WERI-Rb-1 (cell line): ENCODE measurements at places on chromosomes 4 and X.

- no peak for DNase-seq
Observed at GRCh38 chr4:167088115-167088514, 146.2 kb downstream of the SPOCK3 start.

- DNase-seq, result no peak
Observed at GRCh38 chr4:39043861-39044363, 11.7 kb upstream of the TMEM156 start.

GRCh38 chr4:80073473-80074008 is 512 bp upstream of the ANTXR2 start:
- DNase-seq, result no peak

DNA sequence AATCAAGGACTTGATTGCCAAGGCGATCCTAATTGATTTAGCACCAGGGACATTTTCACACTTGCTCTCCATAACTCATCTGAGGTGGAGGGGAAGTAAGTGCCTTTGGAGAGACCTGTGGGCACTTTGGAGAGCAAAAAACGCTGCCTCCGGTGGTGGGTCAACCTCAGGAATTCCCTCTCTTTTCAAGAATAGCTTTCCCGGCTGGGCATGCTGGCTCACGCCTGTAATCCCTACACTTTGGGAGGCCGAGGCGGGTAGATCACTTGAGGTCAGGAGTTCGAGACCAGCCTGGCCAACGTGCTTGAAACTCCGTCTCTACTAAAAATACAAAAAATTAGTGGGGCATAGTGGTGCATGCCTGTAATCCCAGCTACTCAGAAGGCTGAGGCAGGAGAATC is 49.2 kb downstream of the PRPS1 start:
- no peak for DNase-seq

DNA sequence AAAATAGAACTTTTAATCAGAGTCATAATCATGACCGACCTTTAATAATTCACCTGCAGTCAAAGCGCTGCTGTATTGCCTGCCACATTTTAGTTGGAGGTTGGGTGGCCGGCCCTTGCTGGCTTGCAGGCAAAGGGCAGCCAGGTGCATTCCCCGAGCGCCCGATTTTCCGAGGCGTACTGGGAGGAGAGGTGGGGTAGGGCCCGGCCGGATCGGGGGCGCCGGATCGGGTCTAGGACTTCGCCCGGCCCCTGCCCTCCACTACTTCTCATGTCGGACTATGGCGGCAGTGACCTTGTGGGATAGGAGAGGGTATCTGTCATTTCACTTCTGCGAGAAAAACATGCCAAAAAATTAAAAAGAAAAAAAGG is 2.5 kb upstream of the RS1 start:
- no peak for DNase-seq

- no peak for DNase-seq
Observed at GRCh38 chrX:24465532-24465865, 413 bp downstream of the PDK3 start.

DNA sequence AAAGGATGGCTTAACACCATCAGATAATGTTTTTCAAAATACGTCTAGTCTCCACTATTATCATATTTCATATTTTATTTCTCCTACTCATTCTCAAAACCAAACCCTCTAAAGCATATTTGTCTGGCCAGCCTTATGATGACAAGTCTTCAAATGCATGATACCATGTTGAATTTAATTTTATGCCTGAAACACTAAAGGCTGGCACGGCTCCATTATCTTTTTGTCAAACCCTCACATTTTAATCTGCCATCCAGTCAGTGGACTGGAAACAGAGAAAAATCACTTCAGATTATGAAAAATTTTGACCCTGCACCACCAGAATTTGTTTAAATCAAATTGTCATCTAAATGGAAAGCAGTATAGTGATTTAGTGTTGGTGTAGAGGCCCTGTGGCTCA is 42.9 kb downstream of the SCD5 start:
- no peak for DNase-seq

DNA sequence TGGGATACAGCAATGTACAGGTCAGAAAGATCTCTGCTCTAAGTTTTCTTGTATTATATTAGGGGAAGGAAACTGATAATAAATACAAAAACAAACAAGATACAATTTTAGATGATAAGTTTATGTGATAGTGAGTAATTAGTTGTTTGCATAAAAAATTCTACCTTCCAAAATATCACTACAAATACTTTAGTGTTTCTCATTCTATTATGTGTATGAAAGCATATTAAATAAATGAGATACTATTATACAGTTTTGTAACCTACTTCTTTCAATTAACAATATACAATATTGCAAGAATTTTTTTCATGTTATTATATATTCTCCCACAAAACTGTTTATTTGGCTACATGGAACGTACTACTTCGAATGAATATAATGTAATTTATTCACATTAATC is 4.2 kb upstream of the FGF2 start:
- no peak for DNase-seq

DNA sequence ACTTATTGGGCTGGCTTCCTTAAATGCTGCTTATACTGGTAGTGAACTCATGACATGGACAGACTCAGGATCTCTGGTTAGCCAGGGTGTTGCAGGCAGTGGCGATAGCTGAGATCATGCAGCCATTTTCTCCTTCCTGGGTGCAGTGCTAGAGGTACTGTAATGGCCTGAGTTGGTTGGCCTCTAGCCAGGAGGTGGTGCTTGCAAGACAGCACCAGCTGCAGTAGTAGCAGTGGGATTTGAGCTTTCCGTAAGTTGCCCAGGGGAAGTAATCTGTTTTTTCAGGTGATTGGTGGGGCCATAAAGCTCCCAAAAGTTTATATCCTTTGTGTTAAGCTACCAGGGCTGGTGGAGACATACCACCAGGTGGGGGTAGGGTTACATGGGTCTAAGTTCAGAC is 45.1 kb upstream of the AADAT start:
- DNase-seq, result no peak

DNA sequence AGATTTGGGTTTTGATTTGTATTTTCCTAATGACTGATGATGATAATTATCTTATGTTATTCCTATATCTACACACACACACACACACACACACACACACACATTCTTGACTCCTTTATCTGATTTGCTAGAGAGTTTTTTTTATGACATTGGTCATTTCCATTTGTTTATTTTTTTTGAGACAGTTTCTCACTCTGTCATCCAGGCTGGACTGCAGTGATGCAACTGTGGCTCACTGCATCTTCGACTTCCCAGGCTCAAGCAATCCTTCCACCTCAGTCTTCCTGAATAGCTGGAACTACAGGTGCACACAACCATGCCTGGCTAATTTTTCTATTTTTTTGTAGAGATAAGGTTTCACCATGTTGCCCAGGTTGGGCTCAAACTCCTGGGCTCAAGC is 6.7 kb downstream of the ZNF81 start:
- no peak for DNase-seq

- DNase-seq, result no peak
Observed at GRCh38 chrX:120262859-120263708, 12.5 kb downstream of the ZBTB33 start.

GRCh38 chrX:107672955-107673378 is 44.7 kb downstream of the PRPS1 start:
- peak; percentile 72 for DNase-seq

GRCh38 chrX:66625525-66625924 is 13.4 kb downstream of the EDA2R start:
- no peak for DNase-seq

DNA sequence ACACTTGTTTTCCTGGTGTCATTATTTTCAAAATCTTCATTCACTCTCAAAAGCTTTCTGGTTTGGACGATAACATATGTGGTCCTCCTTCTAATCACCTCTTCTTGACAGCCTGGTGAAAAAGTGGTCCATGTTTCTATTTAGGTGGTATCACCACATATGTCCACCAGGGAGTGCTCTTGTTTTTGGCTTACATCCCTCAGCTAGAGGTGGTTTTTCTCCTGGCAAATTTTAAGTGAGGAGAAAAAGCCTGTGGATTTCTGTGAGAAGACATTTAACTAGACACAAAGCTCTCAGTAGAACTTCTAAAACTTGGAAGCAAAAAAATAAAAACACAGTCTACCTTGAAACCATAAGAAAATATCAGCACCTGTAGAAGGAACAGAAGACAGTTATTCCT is 58.0 kb upstream of the FRMPD4 start:
- DNase-seq, result peak; percentile 8

- DNase-seq, result peak; percentile 35
Observed at GRCh38 chrX:72020204-72020603, 109.6 kb downstream of the NHSL2 start.

DNA sequence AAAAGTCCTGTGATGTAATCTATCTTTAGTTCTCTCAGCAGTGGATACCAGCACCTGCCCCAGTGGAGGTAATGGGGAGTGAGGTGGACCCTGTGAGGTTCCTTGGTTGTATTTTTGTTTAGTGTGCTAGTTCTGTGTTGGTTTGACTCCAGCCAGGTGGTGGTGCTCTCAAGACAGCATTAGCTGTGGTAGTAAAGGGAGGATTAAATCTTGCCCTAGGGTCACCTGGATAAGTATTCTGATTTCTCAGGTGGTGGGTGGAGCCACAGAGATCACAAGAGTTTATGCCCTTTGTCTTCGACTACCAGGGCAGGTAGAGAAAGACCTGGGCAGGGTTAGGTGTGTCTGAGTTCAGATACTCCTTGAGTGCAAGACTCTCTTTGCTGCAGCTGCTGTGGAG is 176.3 kb upstream of the EDA2R start:
- DNase-seq, result no peak

- DNase-seq, result no peak
Observed at GRCh38 chrX:107823042-107823441, 2.6 kb upstream of the MID2 start.

DNA sequence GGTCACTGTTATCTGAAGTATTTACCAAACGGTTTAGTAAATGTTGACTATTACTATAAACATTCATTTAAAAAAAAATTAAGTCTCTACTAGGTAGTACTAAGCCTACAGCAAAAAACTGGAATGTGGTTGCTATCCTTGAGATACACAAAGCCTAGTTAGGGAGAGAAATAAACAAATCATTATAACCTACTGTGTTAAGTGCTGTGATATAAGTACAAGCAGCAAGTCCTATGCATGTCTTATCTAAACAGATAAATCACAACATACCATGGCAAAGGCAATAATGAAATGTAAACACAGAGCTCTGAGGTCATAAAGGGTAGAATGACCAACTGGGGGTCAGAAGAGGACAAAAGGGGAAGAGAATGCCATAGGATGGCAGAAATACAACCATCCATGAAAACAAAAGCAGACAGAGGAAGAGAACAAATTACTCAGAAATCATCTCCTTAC is 92.2 kb downstream of the RNF150 start:
- no peak for DNase-seq

DNA sequence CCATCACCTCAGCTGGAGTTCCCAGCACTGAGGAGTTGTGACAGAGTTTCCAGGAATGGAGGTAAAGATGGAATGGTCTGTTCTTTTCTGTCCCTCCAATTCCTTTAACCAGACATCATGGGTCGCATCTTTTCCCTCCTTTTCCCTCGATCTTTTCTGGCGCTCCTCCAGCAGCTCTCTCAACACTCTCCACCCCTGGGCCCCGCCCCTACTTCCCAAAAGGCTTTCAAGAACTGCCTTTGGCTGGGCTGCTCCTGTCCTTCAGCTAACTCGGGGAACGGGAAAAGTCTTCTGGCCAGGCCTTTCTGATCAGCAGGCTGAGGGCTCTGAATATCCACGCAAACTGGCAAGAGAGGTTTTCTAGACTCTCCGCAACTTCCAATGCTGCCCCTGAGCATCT is 34.0 kb downstream of the UTP14A start:
- DNase-seq, result no peak

DNA sequence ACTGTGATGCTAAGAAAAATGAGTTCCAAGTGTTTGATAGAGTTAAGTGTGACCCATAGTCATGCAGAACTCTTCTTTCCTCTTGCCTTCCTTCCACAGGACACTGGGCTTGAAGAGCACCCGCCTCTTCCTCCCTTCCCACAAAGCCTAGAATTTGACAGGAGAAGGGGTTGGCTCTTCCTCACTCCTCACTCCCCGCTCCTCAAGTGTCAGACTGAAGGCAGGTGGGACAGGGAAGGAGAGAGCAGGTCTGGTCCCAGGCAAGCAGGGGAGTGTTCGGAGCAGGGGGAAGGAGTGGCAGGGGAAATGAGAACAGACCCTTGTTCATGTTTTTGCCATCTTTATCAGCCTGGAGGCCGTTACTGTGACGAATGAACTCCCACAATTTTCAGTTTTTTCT is 10.7 kb downstream of the MAGED2 start:
- DNase-seq, result no peak

DNA sequence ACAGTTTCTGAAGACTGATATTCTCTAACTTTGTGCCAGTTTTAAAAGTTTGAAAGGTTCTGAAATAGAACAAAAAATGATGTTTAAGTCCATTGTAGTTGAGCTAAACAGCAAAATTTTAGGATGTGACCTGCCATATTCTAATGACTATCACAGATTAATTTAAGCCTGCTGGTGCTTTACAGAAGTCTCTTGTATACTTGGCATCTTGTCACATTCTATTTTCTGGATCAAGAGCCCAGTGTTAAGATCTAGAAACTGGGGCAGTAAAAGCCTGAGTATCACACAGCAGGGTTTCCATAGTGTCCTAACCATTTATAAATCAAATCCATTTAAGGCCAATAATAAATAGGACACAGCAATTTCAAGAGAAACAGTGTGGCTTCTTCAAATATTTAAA is 12.4 kb downstream of the FSTL5 start:
- no peak for DNase-seq
